G401 (cell line): ENCODE measurements at places on chromosomes 4 and X.
A peak's percentile ranks its signal among the peaks of the same experiment; 100 is the strongest.

- no peak for DNase-seq
Measured at GRCh38 chrX:17104433-17104832, 158.0 kb downstream of the REPS2 start.

GRCh38 chr4:177555007-177555574, 112.9 kb upstream of the AGA start:
- DNase-seq, result no peak

DNA sequence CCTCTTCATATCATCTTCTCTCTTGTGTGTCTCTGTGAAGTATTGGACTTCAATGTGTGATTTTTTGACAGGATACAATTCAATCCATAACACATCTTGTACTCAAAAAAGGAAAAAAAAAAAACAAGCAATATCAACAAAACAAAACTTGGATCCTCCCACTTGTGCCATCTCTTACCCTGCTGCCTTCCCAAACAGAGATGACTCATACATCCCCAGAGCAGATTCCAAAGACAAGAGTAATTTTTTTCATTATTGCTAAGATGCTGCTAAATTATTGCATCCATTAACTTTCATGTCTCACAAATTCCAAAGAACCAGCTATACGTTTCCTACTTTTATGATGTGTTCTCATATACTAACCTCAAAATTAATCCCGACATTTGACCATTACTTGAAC, 479.2 kb downstream of the GBA3 start:
- DNase-seq, result no peak

GRCh38 chrX:149490100-149490499, 15.0 kb downstream of the IDS start:
- no peak for DNase-seq

- DNase-seq, result no peak
Measured at GRCh38 chr4:7770224-7771050, 169.2 kb downstream of the AFAP1 start.

DNA sequence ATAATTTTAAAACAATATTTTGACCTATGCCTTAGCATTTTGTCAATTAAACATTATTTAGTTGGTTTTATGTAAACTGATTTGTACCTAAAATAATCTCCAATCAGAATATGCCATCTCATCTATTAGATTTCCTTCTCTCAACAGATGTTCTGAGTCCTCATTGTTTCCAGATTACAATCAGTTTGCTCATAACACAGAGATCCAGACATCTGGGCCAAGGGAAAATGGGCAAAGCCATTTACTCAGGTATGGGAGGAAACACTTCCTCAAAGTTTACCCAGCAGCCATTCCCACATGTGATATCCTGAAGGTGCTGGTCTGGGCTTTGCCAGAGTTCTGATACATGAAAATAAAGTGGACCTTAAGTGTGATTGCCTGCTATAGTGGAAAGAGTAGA, 217.9 kb upstream of the GPC4 start:
- no peak for DNase-seq

DNA sequence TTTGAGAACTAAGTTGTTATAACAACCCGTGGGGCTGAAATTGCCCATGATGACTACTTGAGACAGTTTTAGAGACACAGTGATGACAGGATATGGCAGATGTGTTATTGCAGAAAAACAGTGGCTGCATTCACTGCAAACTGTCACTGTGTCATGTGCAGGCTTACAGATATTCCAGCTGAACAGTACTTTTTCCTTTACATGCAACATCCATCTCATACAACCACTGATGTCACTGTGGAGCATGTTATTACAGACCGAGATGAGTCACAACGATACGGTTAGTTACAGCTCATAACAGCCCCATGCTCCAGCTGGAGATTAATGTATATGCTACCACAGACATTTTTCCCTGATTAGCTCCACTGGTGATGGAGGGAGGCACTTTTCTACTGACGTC, 207.4 kb downstream of the TMA16 start:
- no peak for DNase-seq

DNA sequence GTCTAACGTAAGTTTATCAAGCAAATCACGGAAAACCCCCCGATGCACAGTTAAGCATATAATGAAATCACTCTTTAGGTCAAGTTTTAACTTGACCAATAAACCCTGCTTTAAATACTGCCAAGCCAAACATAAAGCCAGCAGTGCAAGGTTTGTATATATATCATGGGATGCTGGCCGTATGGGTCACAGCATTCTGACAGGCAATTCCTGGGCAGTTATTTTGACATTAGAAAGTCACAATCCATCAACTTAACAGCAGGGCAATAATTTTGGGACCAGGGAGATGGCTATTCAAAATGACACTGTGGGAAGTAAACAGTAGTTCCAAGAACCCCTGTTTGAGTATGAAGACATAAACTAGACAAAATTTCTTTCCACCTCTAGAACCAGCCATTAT, 116.9 kb downstream of the ZNF827 start:
- no peak for DNase-seq

GRCh38 chrX:68098431-68098830, 334.9 kb downstream of the OPHN1 start:
- DNase-seq, result no peak

GRCh38 chr4:174005422-174005821, 278.0 kb downstream of the FBXO8 start:
- no peak for DNase-seq

DNA sequence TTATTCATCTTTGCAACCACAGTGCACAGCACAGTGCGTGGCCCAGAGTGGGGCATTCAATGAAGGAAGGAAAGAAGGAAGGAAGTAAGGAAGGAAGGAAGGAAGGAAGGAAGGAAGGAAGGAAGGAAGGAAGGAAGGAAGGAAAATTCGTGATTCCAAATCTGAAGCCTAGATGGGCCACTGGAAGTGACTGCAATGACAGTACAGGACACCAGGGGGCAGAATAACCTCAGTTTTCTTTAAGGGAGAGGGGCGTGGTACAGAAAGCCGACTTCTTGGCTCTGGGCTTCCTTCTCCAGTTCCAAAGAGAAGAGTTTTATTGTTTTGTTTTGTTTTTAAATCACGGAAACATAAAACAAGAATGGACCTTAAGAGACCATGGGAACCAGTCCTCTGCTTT, 47.8 kb downstream of the APLN start:
- peak; percentile 57 for DNase-seq
